ENCODE measurements at places on chromosomes 11 and 22.

DNA sequence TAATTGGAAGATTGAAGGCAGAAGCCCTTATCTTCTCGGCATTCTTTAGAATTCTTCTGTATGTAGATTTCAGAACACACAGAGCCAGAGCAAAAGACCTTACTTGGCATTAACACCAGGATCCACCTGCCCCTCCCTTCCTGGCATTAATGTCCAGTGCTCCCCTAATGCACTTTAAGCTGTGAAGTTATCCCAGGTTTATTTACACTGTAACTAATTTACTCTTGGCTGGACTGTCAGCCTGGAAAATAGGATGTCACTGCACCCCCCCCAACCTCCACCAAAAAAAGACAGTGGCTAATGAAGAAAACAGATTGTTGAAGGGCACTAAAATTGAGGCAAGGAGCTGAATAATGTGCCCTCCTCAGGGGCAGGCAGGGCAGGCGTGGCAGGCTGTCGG lies 30.1 kb downstream of the TIMP3 start:
- no peak for DNase-seq

DNA sequence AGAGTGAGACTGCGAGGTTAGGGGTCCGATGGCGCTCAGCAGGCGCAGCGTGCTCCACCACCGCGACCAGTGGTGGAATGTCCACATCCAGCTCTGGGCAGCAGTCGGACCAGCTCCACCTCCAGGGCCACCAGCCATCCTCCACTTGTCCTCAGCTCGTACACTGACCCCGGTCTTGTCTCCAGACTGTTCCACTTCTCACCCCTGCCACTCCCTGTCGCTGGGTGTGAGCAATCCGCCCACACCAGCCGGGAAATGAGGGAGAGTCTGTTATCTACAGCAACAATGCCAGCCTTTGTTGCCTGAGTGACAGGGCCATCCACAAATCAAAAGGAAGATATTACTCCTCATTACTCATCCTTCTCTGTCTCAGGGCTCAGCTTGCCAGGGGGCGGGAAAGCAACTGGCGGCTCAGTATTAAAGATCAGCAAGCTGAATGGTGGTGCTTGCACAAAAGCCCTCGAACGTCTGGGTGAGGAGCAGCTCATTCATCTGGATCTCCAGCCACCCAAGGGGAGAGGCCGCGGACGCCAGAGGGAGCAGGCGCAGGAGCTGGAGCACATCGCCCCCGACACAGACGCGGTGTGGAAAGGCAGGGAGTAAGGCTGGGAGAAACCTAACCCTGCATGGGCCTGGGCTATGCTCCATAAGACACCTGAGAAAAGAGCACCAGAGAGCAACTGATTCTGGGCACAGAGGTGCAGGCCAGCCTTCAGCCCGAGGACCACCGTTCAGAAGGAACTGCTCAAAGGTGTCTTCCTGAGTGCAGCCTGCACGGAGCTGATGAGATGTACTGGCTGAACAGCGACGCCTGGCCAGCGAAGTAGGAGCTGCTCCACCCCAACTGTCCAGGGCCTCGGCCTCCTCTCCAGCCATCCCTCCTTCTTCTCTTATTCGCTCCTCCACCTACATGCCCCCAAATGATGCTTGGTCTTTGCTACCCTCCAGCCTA lies 21.9 kb downstream of the IGSF9B start:
- DNase-seq, result no peak

GRCh38 chr22:35124691-35125219 lies 58.8 kb downstream of the ISX start:
- no peak for DNase-seq

- DNase-seq, result peak; percentile 13
Measured at GRCh38 chr11:122486793-122487495, 168.6 kb upstream of the UBASH3B start.

GRCh38 chr22:28743852-28744251 lies 2.0 kb downstream of the HSCB start:
- DNase-seq, result no peak

DNA sequence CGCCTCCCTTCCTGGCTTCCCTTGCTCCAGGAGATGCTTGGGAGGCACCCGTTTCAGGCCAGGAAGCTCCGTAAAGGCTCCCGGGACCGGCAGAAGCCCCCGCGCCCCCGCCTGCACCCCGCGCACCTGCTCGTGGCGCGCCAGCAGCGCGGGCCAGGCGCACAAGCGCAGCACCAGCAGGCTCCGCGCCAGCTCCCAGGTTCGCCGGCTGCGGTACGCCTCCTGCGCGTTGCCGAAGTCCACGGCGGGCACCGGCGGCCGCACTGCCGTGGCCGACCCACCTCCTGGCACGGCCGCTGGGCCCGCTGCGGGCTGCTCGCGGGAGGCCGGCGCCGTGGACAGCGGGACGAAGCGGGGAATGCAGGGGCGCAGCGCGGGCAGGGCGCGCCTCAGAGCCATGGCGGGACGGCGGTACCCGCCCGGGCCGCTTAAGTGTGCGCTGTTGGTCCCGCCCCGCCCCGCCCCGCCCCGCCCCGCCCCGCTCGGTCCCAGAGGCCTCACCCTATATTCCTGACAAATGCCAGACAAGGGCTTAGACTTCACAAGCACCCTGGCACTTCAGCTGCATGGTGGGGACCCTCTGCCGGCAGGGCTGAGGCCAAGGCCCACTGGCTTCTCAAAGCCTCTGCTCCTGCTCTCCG lies at the start of gene PRODH:
Gene PRODH, minus strand, starts transcription at position 405 of the 641 bp plus-strand sequence. Its CDS starts 6 bp downstream, at position 399.
- DNase-seq, result no peak

GRCh38 chr11:12212821-12213185 lies 102.4 kb downstream of the MICAL2 start:
- peak; percentile 37 for DNase-seq

- DNase-seq, result no peak
Measured at GRCh38 chr11:43818220-43818619, 62.4 kb upstream of the ALKBH3 start.

GRCh38 chr11:30381879-30382278 lies 59.0 kb downstream of the ARL14EP start:
- DNase-seq, result no peak

GRCh38 chr11:110356762-110357671 lies 60.6 kb upstream of the RDX start:
- DNase-seq, result peak; percentile 16

DNA sequence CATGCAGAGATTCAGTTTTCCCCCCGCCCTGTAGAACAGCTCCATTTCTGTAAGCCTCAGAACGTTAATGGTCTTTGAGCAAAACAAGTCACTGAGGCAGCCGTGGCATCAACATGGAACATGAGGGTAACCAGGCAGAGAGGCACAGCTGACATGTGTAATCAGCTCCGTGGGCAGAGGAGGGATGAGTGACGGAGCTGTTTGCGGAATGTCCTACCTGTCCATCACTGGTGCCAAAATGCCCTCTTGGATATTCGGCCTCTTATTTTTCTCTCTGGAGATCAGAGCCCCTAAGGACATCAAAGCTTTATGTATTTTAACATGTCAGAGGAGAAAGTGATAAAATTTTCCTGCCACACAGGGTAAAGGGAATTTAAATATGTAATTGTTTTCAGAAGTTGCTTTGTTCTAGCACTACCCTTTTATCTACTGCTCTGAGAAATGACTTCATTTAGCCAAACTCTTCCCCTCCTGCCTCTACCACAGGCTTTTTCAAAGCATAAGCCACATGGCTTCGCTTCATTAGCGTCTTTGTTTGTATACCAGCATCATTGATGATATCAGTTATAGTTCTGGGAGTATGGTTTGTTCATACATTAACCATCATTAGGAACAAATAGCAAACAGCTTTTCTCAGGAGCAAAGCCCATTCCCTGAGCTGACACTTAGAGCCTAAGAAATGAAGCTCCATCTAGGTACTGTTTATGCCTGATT lies 32.9 kb downstream of the C11orf71 start:
- peak; percentile 39 for DNase-seq

DNA sequence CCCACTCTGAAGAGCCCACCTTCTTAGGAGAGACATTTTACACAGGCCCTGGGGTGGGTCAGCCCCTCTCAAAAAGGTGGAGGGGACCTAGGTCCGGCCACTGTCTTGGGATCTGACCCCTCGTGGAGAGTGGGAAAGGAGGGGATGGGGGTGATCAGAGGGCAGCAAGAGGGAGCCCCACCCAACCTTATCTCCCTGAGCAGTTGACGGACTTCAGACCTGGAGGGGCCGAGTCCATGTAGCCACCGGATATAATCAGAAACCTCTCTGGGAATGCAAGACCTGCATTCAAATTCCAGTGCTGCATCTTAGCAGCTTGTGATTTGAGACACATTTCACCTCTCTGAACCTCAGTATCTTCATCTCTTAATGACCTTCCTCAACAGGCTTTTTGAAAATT lies 44.0 kb downstream of the TP53I11 start:
- DNase-seq, result no peak

DNA sequence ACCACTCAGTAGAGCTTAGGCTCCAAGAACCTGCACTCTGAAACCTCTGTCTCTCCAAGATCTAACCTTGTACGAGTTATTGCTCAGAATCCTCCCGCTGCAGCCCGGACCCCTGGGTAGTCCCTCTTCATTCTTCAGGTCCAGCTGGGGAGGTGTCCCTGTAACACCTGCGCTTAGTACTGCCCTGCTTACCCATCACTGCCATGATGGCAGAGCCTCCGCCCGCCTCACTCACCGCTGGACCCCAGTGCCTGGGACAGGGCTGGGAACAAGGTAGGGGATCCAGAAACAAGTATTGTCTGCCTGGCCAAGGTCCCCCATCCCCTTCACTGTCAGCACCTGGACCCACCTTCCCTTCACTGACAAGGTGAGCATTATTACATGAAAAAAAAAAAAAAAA lies 50.3 kb downstream of the THAP12 start:
- no peak for DNase-seq

DNA sequence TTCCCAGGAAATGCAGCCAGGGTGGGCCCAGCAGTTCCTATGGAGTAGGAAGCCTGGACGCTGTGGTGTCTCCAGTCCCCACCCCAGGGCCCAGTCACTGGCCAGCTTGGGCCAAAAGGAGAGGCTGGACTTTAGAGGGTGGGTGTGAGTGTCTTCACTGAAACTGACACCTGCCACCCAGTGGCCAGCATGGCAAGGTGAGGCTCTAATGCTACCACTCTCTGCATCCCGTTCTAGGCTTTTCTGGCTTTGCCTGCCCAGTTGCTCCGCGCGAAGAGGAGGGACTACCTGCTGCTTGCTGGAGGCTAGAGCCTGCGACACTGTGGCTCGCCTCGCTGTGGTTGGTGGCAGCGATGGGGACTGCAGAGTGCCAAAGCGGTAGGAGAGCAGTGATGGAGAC lies 35.4 kb downstream of the C22orf42 start:
- DNase-seq, result no peak

- DNase-seq, result peak; percentile 13
Measured at GRCh38 chr11:76380159-76380976, 564 bp downstream of the THAP12 start.

Measured in fibroblast of lung (primary cell).